A673 (cell line): ENCODE measurements at places on chromosomes 13 and 19.

DNA sequence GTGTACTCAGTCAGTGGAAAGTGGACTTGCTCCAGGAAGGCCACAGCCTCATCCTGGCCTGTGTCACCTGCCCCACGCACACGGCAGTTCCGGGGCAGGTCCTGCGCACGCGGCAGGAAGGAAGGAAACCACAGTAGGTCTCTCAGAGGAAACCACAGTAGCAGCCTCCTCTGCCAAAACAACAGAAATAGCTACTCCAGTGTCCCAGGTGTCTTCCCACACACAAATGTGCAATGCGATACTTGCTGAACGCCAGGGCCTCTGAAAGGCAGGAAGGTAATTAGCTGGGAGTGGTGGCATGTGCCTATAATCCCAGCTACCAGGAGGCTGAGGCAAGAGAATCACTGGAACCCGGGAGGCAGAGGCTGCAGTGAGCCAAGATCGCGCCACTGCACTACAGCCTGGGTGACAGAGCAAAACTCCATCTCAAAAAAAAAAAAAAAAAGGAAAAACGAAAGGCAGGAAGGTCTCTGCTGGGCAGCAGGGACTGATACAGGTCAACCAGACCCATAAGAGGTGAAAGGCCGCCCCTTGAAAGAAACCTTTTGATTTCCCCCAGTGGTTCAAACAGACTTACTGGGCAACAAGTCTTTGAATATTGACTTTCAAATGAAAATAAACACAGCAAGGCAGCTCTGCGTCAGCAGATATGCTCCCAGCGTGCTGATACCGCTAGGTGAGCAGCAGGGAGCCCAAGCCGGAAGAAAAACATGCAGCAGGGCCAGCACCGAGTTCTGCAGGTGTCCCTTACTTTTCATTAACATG, 49.5 kb downstream of the CRYL1 start:
- H3K4me3 ChIP-seq: no peak overlapping the region
- H3K36me3 ChIP-seq: no peaks in the 10 kb centered on the region
- H3K4me1 ChIP-seq: no peaks in the 10 kb centered on the region
- DNase-seq: no peak

- no peaks in the 10 kb centered on the region for H3K36me3 ChIP-seq
- no peak overlapping the region for H3K4me3 ChIP-seq
- H3K27me3 ChIP-seq: no peaks in the 10 kb centered on the region
- DNase-seq: no peak
- no peak overlapping the region for H3K27ac ChIP-seq
- H3K4me1 ChIP-seq: no peaks in the 10 kb centered on the region
Measured at GRCh38 chr19:44598880-44599279, 14.5 kb upstream of the IGSF23 start.

- no peaks in the 10 kb centered on the region for H3K4me1 ChIP-seq
- no peak for DNase-seq
- H3K4me3 ChIP-seq: no peak overlapping the region
- H3K36me3 ChIP-seq: no peaks in the 10 kb centered on the region
- peaks cover 14% of the 10 kb centered on the region for H3K27me3 ChIP-seq
Measured at GRCh38 chr13:113283904-113284303, 13.1 kb upstream of the LAMP1 start.

DNA sequence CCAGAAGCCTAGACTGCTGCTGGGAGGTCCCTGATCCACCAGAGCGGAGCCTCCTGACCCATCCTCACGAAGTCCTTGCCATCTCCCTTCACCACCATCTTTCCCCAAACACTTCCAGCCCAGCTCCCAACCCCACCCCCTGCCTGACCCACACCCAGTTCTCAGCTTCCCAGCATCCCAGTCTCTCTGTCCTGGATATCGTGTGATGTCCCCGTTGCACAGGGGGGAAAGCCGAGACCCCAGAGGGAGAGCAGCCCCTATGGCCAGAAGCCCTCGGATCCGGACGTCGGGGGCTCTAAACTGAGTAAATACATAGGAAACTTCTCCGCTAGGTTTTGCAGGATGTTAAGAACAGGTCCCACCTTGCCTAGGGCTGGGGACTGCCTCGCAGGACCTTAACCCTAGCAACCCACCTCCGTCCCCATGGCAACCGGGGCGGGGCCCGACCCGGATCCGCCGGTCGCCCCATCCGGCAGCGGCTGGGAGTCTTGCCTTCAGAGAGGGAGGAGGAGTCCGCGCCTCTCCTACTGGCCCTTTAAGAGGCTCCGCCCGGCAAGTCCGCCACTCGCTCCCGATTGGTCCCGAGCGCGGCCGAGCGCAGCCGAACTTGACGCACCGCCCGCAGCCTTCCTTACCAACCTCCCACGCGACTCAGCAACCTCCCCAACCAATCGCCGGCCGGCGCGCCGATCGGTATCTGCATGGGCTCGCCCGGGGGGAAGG, 451 bp upstream of the HMG20B start:
- no peak overlapping the region for H3K27ac ChIP-seq
- H3K36me3 ChIP-seq: peaks cover 15% of the 10 kb centered on the region
- H3K4me1 ChIP-seq: peaks cover 16% of the 10 kb centered on the region
- H3K4me3 ChIP-seq: peak overlapping the region; percentile 86
- peak; percentile 100 for DNase-seq
- H3K27me3 ChIP-seq: no peaks in the 10 kb centered on the region

GRCh38 chr13:112699322-112699918, 9.6 kb downstream of the ATP11A start:
- H3K36me3 ChIP-seq: no peaks in the 10 kb centered on the region
- H3K4me3 ChIP-seq: no peak overlapping the region
- no peaks in the 10 kb centered on the region for H3K4me1 ChIP-seq
- no peaks in the 10 kb centered on the region for H3K27me3 ChIP-seq
- no peak overlapping the region for H3K27ac ChIP-seq

DNA sequence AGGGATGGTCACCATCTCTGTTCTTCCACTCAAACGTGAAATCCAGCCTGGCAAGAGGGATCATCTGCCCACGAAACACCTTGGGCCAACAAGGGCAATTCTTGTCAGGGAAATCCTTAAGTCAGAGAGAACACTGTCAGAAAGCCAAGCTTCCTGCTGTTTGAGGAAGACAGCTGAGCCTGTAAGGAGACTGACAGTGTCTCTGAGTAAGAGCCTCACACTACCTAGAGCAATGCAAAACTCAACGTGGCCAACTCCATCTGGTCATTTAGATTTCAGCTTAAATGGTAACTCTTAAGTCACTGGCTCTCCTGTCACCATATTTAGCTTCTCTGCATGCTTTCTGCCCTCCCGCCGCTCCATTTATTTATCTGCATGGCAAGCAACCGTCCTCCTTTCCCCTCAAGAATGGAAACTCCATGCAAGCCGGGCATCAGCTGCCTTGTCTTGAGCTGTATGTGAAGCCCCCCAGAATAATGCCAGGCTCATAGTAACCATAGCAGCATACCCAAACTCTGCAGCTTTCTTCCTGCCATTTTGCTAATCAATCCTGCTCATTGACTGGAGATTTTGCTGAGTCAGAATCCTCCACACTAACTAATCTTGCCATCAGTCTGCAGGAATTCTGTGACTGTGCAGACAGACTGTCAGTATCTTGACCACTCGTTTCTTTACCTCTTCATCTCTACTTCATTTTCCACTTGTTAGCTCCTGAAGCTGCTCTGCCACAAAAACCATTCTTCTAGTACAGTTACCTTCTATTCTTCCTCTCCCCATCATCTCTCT, 159.8 kb downstream of the IRS2 start:
- peaks cover 6% of the 10 kb centered on the region for H3K4me1 ChIP-seq
- H3K27me3 ChIP-seq: no peaks in the 10 kb centered on the region
- H3K4me3 ChIP-seq: no peak overlapping the region
- H3K36me3 ChIP-seq: no peaks in the 10 kb centered on the region
- H3K27ac ChIP-seq: no peak overlapping the region

DNA sequence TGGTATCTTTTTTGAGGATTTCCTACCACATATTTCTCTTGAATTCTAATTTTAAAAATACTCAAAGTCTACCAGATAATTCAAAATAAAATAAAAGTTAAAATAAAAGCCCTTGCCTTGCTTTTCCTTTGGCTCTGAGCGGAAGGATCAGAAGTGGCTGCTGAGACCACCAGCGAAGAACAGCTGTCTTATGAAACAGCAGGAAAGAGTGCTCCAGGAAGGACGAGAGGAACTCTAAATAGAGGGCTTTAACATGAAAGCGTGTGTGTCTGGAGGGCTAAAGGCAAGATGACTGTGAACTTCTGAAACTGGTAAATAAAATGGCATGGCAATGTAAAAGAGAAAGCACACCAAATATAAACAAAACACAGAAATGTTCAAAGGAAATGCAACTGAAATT, 521.5 kb upstream of the SPRY2 start:
- no peaks in the 10 kb centered on the region for H3K36me3 ChIP-seq
- H3K4me1 ChIP-seq: peaks cover 5% of the 10 kb centered on the region
- peak; percentile 55 for DNase-seq
- no peak overlapping the region for H3K27ac ChIP-seq
- no peak overlapping the region for H3K4me3 ChIP-seq
- H3K27me3 ChIP-seq: no peaks in the 10 kb centered on the region

DNA sequence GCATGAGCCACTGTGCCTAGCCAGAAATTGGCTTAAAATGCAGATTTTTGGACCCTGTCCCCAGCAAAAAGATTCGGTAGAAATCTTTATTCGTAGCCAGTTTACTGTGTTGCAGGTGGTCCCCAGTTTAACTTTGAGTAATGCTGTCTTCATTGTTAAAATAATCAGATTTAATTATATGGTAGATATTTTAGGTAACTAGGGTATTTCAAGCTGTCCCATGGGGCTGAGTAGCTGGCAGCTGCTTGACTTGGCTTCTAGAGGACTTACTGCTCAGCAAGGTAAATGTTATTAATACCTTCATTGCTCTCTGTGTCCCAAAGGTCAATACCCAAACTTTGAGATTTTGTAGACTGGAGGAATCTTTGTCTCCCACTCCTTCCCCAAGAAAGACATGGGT, 21.1 kb downstream of the LSM14A start:
- H3K4me3 ChIP-seq: no peak overlapping the region
- H3K36me3 ChIP-seq: peaks cover 45% of the 10 kb centered on the region
- H3K27me3 ChIP-seq: no peaks in the 10 kb centered on the region
- H3K4me1 ChIP-seq: peaks cover 31% of the 10 kb centered on the region
- H3K27ac ChIP-seq: peak overlapping the region; percentile 39

DNA sequence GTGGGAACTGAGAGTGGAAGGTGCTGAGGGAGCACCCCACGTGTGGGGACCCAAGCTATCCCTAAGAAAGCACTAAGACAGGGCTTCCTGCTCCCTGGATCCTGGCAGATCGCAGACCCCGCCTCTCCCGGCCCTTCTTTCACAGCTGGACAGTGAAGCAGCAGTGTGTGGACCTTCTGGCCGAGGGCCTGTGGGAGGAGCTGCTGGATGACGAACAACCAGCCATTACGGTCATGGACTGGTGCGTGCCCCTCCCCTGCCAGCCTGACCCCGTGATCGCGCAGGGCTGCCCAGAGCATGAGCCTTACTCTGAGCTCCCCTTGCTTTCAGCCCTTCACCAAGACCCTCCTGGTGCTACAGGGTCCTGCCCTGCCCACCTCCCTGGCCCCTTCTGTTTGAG, 2.3 kb downstream of the NCCRP1 start:
- H3K4me1 ChIP-seq: no peaks in the 10 kb centered on the region
- no peak overlapping the region for H3K4me3 ChIP-seq
- DNase-seq: no peak
- H3K36me3 ChIP-seq: no peaks in the 10 kb centered on the region
- peaks cover 56% of the 10 kb centered on the region for H3K27me3 ChIP-seq

- no peak overlapping the region for H3K4me3 ChIP-seq
- peaks cover 4% of the 10 kb centered on the region for H3K4me1 ChIP-seq
- H3K27ac ChIP-seq: no peak overlapping the region
- peaks cover 6% of the 10 kb centered on the region for H3K36me3 ChIP-seq
Measured at GRCh38 chr13:25345576-25345975, 26.2 kb upstream of the ATP8A2 start.

DNA sequence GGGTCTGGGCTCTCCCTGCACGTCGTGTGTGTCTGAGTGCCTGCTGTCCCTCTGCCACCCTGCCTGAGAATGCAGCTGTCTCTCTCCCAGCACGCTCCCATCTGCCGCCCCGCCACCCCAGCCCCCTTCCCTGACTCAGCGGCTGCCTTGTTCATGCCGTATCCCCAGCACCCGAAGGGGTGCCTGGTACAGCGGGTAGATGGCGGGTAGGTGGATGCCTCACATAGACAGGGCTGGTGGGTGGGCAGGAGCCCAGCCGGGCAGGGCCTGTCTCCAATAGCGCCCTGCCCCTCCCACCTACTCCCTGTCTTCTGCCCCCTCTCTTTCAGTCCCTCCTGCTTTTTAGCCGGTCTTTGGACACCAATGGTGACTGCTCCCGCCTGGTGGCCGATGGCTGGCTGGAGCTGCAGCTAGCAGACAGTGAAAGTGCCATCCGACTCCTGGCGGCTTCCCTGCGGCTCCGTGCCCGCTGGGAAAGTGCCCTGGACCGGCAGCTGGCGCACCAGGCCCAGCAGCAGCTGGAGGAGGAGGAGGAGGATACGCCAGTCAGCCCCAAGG, 30.3 kb downstream of the DHX34 start:
- no peak for DNase-seq
- H3K4me3 ChIP-seq: no peak overlapping the region
- no peaks in the 10 kb centered on the region for H3K27me3 ChIP-seq
- H3K4me1 ChIP-seq: no peaks in the 10 kb centered on the region

DNA sequence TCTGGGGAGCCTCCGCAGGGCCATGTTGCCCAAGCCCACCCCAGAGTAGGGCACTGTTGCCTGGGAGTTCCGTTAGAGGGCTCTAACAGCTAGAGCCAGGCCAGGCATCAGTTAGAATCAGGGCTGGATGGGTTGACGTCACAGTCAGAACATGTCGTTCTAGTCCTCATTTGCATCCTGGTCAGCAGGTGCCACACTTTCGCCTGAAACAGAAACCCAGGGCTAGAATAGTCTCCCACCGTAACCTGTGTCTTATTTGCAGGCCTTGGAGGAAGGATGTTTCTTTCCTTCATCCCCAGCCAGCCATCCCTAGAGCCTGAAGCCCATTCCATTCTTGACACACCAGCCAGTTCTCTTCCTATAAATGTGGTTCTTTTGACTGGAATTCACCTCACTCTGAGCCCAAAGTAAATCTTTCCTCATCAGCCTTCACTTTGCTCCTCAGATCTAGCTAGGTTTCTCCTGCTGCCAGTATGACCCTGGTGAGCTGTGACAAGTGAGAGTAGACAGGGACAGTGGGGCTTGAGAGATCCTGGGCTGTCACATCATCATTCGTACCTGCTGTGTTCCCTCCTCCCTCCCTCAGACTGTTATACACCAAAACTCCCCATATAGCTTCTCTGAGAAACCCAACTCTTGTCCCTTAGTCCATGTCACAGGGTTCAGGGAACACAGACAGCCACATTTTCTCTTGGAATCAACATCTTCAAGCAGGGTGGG, 12.2 kb upstream of the CCDC97 start:
- H3K4me1 ChIP-seq: no peaks in the 10 kb centered on the region
- peaks cover 100% of the 10 kb centered on the region for H3K36me3 ChIP-seq
- no peaks in the 10 kb centered on the region for H3K27me3 ChIP-seq
- no peak overlapping the region for H3K27ac ChIP-seq
- no peak overlapping the region for H3K4me3 ChIP-seq

- H3K36me3 ChIP-seq: no peaks in the 10 kb centered on the region
- no peak for DNase-seq
- H3K4me3 ChIP-seq: no peak overlapping the region
- peaks cover 6% of the 10 kb centered on the region for H3K4me1 ChIP-seq
- H3K27me3 ChIP-seq: no peaks in the 10 kb centered on the region
Measured at GRCh38 chr13:20528452-20528851, 2.8 kb upstream of the CRYL1 start.
